ENCODE measurements at places on chromosomes 16 and 17. TPM values are rescaled to one million over a fixed set of nuclear protein-coding genes. Genes with fewer than 3 reads are reported as not detected.

ICAM2 gene
- total RNA-seq, result 46.6 TPM

USP31 gene
- 5.3 TPM for total RNA-seq

DLX4 gene
- total RNA-seq, result 0.85 TPM

CD79B gene
- total RNA-seq, result 19.8 TPM

CCL22 gene
- 0.91 TPM for total RNA-seq

KRTAP2-1 gene
- total RNA-seq, result not detected

CALCOCO2 gene
- total RNA-seq, result 66.7 TPM

RAI1 gene
- total RNA-seq, result 16.4 TPM

CCL7 gene
- total RNA-seq, result not detected

MED9 gene
- total RNA-seq, result 14.3 TPM

SDK2 gene
- total RNA-seq, result 0.27 TPM

SPATA20 gene
- 10.7 TPM for total RNA-seq

ARRB2 gene
- 175 TPM for total RNA-seq

CFAP97D1 gene
- not detected for total RNA-seq

IGSF6 gene
- total RNA-seq, result 0.11 TPM

KCTD13 gene
- total RNA-seq, result 30.4 TPM

USP43 gene
- total RNA-seq, result 0.25 TPM

ITGAD gene
- total RNA-seq, result not detected

C16orf96 gene
- total RNA-seq, result 0.09 TPM

SULT1A1 gene
- total RNA-seq, result 13.9 TPM

METTL16 gene
- total RNA-seq, result 61.6 TPM

CRYM gene
- not detected for total RNA-seq

HAP1 gene
- total RNA-seq, result not detected
